Suppressor macrophage treated with lipopolysaccharide for 4 hours (primary cell): ENCODE measurements at places on chromosomes 11 and 22.

- DNase-seq, result no peak
Measured at GRCh38 chr11:132115454-132115853, 745.0 kb downstream of the NTM start.

GRCh38 chr22:35043252-35043933 is 22.6 kb upstream of the ISX start:
- peak; percentile 6 for DNase-seq

DNA sequence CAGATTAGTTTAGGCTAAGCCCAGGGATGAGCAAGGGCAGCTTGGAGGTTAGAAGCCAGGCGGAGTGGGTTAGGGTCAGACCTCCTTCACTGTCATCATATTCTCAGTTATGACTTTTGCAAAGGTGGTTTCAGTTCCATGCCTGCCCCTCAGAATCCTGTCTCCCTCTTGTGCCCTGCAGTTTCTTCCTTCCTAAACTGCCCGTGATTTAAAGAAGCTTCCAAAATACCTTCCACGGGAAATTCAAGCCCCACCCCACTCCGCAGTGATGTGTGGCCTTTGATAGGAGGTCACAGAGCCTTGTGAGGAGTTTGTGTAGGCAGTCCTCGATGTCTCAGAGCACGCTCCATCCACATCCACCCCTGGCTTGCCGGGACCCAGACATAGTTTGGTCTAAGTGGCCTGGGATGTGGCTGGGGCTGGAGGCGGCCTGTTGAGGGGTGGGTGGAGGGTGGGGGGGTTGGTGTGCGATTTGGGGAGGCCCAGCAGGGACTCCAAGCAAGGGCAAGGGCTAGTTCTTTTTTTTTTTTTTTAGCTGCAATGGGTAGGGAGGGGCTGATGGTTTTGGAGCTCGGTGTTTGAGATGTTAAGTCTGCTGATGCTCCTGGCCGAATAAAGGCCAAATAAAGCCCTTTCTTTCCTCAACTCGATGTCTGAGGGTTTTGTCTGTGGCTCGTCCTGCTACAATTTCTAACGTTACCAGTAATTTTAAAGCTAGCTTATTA is 1.6 kb upstream of the IFITM1 start:
- DNase-seq, result peak; percentile 43

DNA sequence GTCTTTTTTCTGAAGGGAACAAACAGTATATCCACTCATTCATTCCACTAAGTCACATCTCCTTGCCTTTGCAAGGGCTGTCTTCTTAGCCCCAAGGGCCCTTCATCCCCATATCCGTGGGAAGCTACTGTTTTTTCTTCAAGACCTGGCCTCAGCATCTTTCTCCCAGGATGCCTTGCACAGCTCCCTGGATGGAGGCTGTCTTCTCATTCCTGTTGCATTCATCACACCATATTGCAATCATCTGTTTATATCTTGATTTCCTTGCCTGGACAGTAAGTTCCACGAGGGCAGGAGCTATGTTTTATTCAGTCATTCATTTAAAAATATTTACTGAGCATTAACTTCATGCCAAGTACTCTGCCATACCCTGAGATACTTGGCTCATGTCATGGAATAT is 29.3 kb upstream of the NECTIN1 start:
- DNase-seq, result no peak

DNA sequence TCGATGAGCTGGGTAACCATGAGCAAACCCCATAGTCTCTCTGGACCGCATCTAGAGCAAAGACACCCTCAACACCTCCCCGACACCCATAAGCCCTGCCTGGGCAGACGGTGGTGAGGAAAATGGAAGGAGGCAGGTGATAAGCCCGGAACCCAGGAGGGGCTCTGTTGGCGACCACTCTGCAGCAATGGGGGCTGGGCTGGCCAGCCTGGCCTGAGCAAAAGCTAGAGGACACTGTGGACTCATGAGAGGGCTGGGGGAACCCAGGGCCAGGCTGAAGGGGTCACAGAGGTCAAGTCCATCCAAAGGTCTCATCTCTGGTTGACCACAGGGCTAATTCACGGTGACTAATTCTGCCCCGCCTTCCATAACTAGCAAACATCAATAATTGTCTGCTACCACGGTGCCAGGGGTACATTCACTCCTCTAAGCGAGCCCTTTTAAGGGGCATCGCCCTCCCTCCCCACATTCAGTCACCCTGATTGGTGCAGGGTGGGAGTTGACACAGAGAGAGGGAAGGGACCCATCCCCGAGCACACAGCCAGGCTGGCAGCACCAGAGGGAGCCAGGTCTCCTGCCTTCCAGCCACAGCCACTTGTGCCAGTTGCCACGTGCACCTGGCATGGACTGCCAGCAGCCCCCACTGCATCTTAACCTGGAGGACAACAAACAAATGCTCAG is 4.0 kb downstream of the PYGM start:
- no peak for DNase-seq
